ENCODE measurements at places on chromosomes 2 and 18.

DNA sequence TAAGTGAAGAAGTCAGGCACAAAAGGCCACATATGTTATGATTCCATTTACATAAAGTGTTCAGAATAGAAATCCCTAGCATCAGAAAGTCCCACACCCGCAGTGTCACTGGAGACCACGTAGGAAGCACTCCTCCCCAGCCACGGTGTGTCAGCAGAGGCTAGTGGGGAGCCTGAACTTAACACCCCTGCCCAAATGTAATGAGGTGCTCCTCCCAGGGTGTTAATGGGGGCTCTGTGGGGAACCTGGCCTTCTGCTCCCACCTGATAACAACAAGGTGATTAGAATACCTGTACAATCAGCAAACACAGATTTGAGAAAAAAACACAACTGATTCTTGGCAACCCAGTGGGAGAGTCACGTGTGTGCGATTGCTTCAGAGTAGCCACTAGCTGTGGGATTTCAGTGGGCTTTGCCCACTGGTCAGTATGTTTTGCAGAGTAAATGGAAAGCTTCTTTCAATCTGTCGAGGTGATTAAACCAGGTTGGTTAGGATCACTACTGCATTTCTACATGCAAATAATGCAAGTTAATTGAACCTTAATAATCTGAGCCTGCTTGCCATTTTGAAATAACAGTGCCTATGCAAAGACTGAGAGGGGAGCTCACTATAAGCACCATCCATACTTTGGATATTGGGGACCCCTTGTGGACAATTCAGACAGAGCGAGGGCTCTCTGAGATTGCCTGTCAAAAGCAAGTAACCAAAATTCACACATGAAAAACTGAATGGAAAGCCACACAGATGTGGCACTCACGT is 20.6 kb upstream of the ATRAID start:
- peak; percentile 64 for DNase-seq

DNA sequence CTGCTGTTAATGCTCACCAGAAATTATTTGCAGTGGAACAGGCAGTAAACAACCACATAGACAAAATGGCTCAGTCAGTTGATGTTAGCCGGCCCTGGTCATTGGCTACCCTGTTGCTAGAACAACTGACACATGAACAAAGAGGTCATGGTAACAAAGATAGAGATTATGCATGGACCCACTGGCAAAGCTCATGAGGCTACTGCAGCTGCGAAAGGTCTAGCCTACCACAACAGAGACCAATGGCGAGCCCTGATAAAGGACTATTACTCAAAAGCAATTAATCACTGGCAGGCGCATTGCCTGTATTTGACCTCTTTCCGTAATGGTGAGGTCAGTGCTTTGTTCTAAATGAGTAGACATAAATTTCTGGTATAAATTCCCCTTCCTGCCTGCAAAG is 474.2 kb downstream of the DSC3 start:
- DNase-seq = no peak

GRCh38 chr18:40380686-40381439 is 1574.2 kb upstream of the PIK3C3 start:
- DNase-seq = peak; percentile 74

DNA sequence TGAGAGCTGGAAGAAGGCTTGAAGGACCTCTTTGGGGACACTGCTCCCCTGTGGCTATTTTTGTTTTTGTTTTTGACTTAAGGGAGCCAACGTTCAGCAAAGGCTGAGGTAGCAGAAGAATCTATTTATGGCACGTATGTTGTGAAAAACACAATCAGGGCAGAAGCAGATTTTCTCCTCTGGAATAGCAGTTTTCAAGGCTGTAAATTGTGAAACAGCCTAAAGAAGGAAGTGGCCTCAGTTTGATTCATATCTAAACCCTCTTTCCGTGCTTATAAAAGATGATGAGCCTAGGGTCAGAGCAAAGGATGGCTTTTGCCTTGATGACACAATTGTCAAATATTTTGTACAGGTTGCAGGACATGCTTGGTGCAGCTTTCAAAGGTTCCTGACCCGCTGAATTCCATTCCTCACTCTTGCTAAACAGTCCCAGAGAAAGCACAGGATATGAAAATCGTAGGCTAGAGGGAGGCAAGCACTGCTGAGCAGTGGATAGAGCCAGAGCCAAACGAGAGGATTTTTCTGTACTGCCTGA is 106.2 kb upstream of the DLX2 start:
- peak; percentile 56 for DNase-seq

DNA sequence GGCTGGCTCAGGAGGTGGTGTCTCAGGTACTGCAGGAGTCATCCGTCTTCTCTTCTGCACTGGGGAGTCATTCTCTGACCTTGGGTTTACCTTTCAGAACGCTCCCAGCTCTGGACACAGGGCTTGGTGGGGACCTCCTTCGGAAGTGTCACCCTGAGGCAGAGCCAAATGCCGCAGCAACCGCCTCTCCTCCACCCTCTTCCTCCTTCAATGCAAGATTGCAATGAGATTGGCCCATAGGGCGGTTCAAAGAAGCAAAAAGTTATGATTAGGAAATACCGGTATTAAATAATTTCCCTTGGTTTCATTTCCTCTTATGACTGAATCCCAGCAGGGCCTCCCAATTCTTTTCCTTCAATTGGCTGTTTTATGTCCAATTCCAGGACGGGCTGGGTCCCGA is 178.8 kb downstream of the ACKR3 start:
- DNase-seq = no peak

DNA sequence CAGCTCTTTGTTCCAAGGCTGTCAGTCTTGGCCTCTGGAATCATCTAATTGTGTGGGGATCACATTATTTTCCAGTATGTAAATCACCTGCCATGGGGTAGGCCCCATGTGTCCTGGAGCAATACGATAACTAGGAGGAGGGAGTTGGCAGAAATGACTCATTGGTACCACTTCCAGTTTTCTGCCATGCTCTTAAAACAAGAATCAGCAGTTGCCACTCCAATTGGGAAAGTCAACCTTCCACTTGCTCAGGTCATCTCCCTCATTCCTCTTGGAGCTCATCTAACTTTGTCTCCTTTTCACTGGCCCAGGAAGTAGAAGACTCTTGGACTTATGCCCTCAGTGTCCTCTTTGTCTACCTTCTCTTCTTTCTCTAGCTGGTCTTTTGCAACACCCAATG is 487.0 kb downstream of the SLC4A3 start:
- DNase-seq = no peak

GRCh38 chr18:40004246-40004645 is 1950.8 kb upstream of the PIK3C3 start:
- DNase-seq = no peak

DNA sequence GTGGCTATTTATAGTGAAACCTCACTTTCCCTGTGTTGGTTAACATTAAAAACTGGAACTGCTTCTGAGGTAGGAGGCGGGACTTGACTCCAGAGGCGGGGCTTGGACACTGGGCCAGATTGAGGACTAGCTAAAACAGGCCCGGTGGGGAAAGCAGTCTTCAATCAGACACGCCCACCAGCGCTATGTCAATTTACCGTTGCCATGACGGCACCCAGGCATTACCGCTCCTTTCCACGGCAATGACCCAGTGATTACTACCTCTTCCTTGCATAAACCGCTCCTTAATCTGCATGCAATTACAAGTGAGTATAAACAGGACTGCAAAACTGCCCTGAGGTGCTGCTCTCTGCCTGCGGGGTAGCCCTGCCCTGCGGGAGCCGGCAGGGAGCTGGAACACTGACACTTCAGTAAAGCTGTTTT is 35.3 kb downstream of the LRRFIP1 start:
- peak; percentile 77 for DNase-seq

DNA sequence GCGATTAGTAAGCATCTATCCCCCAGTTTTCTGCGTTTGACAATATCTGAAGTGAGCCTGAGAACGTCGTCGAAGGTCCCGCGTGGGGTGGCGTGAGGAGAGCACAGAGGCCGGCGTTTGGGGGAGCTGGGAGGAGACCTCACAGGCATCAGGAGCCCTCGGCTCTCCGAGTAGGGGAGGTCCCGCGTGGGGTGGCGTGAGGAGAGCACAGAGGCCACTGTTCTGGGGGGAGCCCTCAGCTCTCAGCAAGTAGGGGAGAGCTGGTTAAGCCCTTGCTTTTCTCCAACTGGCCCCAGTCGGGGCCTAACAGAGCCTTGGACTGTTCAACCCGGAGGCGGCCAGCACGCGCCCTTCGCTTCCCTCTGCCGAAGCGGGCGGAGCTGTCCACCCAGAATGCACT is 134.3 kb downstream of the NFATC1 start:
- no peak for DNase-seq

DNA sequence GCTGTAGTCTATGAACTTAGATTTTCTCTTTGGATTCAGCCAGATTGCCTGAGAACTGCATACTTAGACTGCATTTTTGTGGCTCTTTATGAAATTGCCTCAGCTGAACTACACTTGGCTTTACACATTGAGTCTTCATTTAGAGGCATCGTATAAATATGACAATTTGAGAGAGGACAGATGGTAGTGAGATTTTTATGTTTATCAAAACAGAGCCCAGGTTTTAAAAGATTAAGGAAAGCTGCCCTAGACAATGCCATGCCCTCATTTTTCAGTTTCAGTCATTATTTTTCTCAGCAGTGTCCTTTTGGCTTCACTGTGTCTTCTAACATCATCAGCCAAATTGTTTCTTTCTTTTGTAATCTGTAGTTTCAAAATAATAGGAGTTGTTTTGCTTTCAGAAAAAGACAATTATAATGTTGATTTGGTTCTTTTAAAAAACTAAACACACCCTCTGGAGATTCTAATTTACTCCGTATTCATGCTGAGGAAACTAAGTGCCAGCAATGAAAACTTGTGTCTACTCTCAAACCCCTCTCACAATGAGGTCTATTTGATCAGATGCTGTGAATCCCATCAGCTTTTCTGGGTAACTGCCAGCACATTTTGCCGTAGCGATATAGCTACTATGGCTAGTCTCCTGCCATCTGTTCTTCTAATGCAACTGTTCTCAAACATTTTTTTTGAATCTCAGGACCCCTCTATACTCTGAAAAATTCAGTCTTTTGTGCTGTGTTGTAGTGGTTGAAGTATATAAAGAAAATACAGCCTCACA is 46.2 kb downstream of the TWSG1 start:
- DNase-seq = peak; percentile 65

DNA sequence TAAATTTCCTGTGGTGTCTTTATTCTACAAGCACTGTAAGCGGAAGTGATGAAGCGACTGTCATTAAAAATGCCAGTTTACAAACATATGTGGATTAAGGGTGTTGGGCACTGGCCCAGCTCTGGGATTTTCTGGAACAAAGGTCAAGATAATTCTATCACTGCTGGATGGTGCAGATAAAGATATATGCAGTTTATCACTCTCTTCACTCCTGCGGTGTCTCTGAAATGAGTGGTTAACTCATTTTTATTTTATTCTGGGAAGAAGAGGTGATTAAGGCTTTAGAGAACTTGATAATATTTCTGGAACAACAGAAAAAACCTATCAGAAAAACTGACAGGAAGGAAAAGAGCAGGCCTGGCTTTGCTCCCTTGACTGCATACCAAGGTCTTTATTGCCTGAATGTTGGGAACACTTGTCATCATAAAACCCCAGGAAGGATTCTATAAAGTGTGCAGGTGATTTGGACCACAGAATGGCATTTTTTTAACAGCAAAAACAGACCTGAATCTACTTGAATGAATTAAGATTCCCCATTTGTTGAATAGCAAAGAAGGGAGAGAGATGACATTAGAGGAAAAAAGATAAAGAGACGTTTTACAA is 32.4 kb downstream of the ABCB11 start:
- no peak for DNase-seq

GRCh38 chr18:49225160-49225559 is 235.3 kb downstream of the DYM start:
- DNase-seq = peak; percentile 80

DNA sequence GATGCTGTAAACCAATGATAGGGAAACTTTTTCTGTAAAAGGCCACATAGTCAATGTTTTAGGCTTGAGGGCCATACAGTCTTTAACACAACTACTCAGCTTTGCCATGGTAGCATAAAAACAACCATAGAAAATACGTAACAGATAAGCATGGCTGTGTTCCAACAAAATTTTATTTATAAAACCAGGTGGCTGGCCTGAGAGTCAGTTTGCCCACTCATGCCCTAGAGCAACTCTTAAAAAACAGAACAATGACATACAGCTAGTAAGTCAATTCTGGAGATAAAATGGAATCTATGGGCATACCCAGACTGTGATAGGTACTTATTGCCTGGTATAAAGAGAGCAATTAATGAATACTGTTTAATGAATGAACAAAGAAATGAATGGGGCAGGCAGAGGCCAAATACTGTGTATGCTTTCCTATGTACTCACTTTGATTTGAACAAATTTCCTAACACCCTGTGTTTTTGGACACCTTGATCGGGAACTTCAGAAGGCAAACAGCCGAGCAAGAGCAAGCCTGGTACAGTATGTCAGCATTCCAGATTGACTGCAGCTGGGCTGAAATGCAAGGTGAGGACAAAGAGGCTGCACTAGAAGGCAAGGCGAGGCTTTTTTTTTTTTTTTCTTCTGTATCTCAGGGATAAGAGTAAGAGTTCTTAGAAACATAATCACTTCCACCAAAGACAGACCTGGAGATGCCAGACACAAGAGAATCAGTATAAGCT is 315.3 kb downstream of the CLIP4 start:
- DNase-seq = no peak

DNA sequence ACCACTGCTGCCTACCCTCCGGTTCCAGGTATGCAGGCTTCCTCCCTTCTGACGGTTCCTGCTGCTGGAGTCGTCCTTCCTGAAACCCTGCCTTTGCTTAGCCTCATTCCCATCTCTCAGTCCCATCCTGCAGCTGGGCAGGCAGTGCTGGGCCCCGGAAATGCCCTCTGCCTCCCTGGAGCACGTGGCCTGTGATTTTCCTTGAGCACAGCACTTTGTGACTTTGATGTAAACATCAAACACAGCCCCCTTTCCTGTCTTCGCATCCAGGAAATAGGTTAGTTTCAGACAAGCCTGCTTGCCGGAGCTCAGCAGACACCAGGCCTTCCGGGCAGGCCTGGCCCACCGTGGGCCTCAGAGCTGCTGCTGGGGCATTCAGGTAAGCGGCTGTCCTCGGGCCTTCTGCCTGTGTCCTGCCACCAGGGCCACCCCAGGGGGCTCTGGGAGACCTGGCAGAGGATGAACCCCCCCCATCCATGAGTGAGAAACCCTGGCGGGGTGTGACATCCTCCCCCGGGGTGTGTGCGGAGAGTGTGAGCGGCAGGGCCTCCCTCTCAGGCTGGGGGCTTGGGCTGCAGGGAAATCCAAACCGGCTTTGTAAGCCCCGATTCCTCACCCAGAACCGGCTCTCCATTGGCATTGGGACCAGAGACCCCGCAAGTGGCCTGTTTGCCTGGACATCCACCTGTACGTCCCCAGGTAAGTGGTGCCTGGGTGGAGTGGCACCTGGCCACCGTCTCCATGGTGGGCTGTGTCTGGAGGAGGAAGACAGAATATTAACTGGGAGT is at the start of gene ZAP70:
Gene ZAP70, plus strand, starts transcription at position 281 of the 788 bp plus-strand sequence. CDS start 10,461 bp downstream, outside the sequence.
- no peak for DNase-seq

DNA sequence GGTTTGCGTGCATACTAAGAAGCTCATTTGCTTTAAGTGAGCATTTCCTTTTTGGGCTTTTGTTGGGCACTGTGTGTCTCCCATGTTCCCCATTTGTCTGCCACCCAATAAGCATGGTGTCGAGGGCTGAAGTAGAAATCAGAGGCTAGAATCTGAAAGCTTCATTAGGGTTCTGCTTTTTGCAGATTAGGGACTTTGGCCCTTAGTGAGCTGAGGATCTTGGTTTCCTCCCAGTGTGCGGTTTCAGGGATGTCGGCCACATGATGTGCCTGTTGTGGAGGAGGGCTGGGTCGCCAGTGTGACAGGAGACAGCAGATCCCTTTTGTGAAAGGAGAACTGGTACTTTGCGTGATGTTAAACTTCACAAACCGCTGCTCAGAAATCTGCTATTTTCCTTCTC is 41.1 kb downstream of the PLEKHB2 start:
- DNase-seq = no peak

Data from fibroblast of skin of abdomen (primary cell).